ENCODE measurements at places on chromosomes 7 and 10.

- no peak for DNase-seq
Measured at GRCh38 chr10:43885842-43886241, 237.2 kb upstream of the ZNF32 start.

DNA sequence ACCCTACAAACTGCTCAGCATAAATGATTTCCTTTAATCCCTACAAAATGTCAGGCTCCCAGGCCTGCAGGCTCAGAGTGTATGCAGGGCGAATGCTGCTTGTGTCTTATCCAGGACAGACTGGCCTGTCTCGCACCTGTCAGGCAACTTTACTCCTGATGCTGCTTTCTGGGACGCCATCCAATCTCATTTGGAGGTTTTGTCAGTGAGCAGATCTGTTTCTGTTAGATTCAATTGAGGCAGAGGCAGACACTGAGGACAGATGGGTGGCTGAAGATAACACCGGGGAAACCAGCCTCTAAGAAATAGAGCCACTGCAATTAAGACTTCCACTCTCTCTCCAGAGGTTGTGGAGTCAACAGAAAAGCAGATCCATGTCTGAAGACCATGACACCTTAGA, 115.6 kb downstream of the DPP6 start:
- DNase-seq = no peak

- no peak for DNase-seq
Measured at GRCh38 chr7:38312821-38313220, 39.4 kb upstream of the TARP start.

GRCh38 chr7:37977243-37977642, 56.8 kb downstream of the EPDR1 start:
- DNase-seq = no peak

- no peak for DNase-seq
Measured at GRCh38 chr7:48165157-48165556, 6.1 kb upstream of the ABCA13 start.

DNA sequence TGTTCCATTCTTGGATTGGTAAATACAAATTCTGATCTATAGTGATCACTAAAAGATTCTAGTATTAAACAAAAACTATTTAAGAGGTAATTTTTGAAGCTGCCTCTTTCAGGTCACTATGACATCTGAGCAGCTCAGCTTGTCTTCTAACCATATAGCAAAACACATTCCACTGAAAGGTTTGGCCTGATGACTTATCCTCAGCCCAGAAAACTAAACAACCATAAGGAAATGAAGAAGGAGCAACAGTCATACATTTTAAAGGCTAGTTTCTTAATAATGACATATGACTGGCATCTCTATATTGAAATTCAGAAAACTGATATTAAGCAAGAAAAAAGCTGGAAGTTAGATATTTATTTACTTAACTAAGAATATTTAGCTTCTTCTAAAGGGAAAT, 24.6 kb downstream of the NT5C2 start:
- DNase-seq = no peak

DNA sequence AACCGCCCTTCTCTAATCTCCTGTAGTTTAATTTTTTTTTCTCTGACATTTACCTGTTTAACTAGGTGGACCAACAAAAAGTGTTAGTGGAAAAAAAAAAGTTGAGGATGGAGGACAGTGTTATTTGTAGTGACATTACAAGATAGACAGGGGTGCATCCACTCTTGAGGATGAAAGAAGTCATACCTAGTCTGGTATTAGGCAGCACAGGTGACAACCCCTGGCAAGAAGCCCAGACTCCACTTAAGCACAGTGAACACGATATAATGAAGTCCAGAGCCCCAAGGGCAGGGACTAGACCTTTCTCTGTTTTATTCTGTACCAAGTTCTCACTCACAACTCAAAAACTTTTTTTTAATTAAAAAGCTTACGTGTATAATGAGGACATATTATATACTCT, 268.4 kb downstream of the GPR37 start:
- no peak for DNase-seq

DNA sequence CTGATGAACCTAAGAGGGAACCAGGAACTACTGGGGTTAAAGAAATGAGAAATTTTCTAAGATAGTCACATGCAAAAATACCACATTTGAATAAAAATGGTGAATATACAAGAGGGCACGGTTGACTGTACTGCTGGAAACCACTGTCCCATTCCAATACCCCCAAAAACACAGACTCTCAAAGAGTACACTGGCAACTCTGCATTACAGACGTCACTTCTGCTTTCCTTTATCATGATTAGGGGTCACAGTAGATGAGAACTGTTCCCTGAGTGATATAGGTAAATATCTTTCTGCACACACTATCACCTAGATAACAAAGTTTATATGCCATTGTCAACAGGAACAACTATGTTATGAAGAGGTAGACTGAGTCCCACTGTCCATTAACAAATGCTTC, 69.5 kb downstream of the RAPGEF5 start:
- no peak for DNase-seq

DNA sequence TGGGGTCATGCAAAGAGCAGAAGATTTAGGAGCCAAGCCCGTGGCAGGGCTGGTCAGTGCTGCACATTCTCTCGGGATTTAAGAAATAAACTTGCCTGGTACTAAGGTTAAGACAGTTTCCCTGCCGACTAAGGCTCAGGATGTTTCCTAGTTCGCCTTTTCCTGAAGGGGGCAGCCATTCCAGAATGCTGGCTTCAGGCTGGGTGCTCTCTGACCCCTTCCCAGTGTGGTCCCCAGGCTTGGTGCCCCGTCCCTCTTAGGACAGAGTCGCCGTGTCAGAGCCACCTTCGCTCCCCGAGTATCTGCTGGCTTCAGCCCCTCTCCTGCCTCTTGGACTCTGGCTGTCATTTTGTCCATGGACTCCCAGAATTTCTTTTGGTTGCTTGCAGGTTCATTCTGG, 117.2 kb downstream of the ELFN1 start:
- no peak for DNase-seq

GRCh38 chr10:88437411-88437810, 145.7 kb downstream of the RNLS start:
- no peak for DNase-seq

- DNase-seq = no peak
Measured at GRCh38 chr10:3179174-3179573, 6.6 kb upstream of the PITRM1 start.

DNA sequence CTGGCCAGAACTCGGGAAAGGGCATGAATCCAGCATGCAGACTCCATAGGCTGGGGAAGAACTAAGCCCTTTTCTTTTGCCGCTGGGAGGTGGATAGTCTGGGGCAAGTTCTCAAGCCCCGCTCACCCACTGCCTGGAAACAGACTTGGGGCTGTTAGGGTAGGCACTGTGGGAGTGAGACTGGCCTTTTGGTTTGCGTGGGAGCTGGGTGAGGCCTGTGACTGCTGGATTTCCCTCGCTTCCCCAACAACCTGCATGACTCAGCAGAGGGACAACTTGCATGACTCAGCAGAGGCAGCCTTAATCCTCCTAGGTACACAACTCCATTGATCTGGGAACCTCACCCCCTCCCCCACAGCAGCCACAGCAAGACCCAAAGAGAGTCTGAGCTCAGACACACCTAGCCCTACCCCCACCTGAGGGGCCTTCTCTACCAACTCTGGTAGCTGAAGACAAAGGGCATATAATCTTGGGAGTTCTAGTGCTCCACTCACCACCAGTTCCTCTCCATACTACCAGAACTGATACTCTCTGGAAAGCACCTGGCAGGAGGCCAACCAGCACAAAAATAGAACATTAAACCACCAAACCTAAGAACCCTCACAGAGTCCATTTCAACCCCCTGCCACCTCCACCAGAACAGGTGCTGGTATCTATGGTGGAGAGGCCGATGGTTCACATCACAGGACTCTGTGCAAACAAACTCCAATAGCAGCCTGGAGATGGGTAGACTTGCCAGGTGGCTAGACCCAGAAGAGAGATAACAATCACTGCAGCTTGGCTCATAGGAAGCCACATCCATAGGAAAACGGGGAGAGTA, 81.4 kb upstream of the LAMB4 start:
- no peak for DNase-seq

DNA sequence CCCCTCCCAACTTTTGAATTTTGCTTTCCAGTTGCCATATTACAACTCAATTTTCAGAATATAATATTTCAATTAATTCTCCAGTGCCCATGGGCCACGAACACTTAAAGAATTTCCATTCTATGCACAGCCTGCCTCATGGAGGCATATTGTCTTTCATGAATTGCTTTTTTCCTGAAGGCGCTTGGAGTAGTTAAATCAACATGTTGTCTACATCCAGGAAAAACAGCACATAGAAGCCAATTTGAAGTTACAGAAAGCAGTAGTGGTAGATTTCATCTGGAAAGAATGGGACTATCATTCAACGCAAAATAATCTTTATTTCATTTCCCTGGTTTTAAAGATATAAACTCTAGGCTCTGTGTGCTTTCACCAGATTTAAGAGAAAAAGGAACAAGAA, 106.0 kb downstream of the NRP1 start:
- DNase-seq = no peak

- no peak for DNase-seq
Measured at GRCh38 chr7:14432924-14433323, 443.5 kb upstream of the ETV1 start.

DNA sequence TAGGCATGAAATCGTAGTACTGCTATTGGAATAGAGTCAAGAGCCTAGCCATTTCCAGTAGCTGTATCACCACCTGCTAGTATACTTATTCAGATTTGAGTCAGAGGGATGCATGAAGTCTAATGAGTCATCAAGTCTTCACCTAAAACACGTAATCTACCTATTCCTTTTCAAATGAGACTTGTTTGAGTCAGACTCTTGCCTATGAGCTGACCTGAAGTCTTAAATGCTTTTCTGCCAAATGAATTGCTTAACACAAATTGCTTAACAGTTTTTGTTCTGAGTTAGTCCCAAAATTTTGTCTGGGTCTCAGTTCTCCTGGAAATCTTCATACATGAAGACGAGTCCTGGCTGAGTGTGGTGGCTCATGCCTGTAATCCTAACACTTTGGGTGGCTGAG, 165.2 kb downstream of the GNAT3 start:
- DNase-seq = no peak
